ENCODE measurements at places on chromosomes 7 and 10.

GRCh38 chr7:130113887-130114286, 43.6 kb downstream of the KLHDC10 start:
- no peak for DNase-seq

DNA sequence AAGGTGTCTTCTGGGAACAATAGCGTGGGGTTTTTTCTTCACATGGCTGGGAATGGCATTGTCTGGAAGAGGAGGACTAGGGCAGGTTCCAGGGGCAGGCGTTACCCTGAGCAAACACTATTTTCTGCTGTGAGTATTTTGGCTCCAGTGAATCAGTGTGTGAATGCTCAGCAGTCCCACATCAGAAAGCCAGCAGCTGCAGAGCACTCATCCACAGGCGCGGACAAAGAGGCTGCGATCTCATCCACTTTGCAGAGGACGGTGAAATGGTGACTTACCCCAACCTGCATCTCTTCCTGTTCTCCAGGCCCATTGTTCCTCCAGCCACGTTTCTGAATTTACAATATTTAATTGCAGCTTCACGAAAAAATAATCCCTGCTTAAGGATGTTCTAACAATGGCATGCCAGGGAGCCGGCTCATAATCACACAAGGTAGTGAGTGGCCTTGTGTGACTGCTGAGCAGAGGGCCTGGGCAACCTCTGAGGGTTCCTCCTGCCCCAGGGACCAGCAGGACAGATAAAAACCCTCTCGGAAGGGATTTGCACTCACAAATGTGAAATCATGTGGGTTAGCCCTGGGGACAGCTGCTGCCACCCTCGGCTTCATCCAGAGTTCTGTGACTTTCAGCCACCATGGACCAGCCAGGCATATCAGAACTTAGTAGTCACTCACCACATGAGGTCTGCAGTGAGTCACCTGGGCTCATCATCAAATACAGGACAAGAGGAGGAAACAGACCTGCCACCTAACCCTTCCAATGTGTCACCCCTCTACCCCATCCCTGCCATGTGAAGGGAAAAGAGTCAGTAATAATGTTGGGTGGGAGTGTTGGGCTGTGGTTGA, 65.0 kb upstream of the EN2 start:
- no peak for DNase-seq

GRCh38 chr7:78066599-78066998, 268.0 kb downstream of the PHTF2 start:
- DNase-seq = no peak

- DNase-seq = no peak
These were observed 47.2 kb upstream of the AGBL3 start for GRCh38 chr7:134939136-134939535.

- no peak for DNase-seq
These were observed 7.1 kb upstream of the RBM20 start for GRCh38 chr10:110636932-110637557.

DNA sequence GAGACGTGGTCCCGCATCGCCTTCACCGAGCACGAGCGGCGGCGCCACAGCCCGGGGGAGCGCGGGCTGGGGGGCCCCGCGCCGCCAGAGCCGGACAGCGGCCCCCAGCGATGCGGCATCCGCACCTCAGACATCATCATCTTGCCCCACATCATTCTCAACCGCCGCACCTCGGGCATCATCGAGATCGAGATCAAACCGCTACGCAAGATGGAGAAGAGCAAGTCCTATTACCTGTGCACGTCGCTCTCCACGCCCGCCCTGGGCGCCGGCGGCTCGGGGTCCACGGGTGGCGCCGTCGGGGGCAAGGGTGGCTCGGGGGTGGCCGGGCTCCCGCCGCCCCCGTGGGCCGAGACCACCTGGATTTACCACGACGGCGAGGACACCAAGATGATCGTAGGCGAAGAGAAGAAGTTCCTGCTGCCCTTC, 737 bp downstream of the CNNM2 start:
- no peak for DNase-seq

DNA sequence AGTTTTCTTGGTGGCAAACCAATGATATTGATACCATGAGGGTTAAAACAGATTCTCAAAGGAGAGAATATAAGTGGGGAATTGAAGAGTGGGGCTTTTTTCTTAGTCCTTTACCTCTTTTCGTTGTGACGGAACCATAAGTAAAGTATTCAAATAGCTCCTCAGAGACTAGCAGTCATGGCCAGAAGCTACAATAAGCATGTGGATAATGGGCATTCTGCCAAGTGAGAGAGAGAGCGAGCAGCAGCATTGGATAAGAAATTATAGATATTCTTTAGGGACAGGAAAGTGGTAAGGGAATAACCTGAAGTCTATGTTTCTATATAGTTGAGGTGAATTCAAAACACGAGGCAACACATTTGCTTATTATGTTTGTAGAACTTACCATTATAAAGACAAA, 235.1 kb downstream of the SEMA3E start:
- DNase-seq = no peak

DNA sequence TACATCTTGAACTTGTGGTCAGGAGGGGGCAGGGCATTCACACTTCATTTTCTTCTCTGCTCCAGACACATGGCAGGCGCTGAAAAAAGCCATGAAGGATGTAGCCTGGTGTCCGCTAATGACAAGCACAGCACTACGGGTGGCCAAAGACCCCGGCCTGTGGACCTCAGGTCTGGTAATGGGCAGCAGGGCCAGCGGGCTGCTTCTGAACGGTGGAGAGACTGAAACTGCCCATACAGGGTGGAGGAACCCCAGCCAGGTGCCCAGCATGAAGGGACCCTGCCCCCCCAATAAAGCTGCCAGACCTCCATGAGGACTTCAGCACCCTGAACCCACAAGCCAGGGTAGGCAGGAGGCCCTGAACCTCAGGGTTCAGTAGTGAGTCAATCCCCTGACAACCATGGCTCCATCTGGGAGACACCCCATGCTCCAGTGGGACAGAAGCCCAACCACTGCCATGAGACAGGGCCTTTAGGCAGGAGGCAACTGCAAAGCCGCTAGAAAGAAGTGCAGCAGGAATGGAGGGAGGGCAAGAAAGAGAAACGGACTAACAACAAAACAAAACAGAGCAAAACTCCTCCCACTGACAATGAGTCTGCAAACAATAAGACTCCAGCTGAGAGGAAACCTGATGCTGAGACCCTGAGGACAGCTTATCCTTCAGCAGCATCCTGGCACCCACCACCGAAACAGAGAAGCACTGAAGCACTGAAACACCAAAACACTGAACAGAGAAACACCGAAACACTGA, 140.2 kb upstream of the PPP2R2D start:
- no peak for DNase-seq

DNA sequence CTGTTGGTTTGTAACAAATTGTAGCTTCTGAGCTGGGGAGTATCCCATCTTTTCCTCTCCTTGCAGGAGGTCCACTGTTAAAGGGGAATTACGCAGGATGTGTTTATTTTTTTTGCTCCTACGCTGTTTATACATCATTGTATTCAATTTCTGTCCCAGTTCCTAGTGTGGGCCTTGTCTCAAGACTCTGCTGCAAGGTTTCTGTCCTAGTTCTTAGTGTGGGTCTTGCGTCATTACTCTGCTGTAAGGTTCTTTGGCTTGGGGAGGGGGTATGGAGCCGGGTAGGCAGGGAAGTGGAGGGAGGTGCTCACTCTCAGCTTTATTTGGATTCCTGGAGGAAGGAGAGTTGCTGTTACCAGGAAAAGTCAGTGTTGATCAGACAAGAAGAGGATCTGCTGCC, 64.0 kb upstream of the TRIM8 start:
- DNase-seq = no peak

DNA sequence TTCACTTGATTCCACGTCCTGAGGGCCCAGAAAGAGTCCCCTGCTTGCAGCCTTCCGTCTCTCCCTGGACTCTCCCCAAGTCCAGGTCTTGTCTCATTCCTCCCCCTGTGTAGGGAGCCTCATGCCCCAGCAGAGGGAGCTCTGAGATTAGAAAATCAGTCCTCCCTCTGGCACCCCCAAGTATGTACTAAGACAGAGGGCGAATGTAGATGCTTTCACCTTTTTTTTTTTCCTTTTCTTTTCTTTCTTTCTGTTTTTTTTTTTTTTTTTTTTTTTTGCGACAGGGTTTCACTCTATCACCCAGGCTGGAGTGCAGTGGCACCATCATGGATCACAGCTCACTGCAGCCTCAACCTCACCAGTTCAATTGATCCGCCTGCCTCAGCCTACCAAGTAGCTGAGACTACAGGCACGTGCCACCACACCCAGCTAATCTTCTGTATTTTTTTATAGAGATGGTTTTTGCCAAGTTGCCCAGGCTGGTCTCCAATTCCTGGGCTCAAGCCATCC, 10.3 kb downstream of the SFXN3 start:
- peak; percentile 64 for DNase-seq

- DNase-seq = no peak
These were observed 23.5 kb upstream of the MEOX2 start for GRCh38 chr7:15709978-15710377.

GRCh38 chr10:72885953-72886352, 7.6 kb upstream of the OIT3 start:
- no peak for DNase-seq

DNA sequence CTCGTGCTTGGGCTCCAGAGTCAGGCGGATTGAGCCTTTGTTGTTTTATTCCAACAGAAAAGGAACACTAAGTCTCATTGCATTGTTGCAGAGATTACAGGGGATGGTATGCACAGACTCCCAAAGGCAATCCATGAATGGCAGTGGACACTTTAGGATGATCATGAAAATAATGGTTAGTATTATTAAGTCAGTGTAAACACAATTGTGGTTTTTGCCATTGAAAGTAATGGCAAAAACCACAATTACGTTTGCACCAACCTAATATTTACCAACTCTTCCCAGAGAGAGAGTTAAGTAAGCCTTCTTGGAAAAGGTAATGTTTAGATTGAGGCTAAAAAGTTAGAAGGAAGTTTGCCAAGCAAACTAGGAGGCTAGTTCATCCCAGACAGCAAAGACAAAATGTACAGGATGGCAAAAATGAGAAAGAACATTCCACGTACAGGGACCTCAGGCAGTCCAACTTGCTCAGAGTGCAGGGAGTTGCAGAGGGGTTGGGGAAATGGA, 72.9 kb upstream of the AMPH start:
- DNase-seq = no peak

- no peak for DNase-seq
These were observed 235.9 kb downstream of the SLC25A13 start for GRCh38 chr7:96085953-96086352.

GRCh38 chr7:12731775-12732174, 44.3 kb downstream of the ARL4A start:
- DNase-seq = no peak

- DNase-seq = no peak
These were observed 58.3 kb downstream of the DPYSL4 start for GRCh38 chr10:132245056-132245455.

GRCh38 chr7:42720012-42720411, 191.9 kb downstream of the C7orf25 start:
- DNase-seq = no peak

GRCh38 chr7:90933984-90934383, 330.2 kb upstream of the FZD1 start:
- DNase-seq = no peak

DNA sequence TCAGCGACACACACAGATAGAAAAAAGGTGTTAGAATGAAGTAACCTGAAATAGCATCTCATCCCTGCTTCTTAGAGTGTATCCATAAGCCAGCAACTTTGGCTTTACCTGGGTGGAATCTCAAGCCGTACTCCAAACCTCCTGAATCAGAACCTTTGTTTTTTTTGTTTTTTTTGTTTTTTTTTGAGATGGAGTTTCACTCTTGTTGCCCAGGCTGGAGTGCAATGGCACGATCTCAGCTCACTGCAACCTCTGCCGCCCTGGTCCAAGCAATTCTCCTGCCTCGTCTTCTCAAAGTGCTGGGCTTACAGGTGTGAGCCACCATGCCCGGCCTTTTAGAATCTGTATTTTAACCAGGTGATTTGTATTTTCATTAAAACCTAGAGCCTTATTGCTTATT, 9.0 kb downstream of the NRBF2 start:
- no peak for DNase-seq

GRCh38 chr7:918118-918425, 36.4 kb downstream of the ADAP1 start:
- DNase-seq = no peak

- DNase-seq = peak; percentile 64
These were observed 8.0 kb downstream of the RSU1 start for GRCh38 chr10:16809074-16809718.

- no peak for DNase-seq
These were observed 19.7 kb upstream of the LAMB4 start for GRCh38 chr7:108149908-108150307.

GRCh38 chr7:261341-262250, 28.4 kb upstream of the FOXL3 start:
- DNase-seq = no peak

- no peak for DNase-seq
These were observed 132.9 kb downstream of the ATXN7L1 start for GRCh38 chr7:105743351-105744090.

GRCh38 chr10:48939790-48940325, at the start of gene LRRC18:
Gene LRRC18 (minus strand): TSS chr10:48939840. CDS start chr10:48914155, 25,685 bp downstream.
- no peak for DNase-seq

DNA sequence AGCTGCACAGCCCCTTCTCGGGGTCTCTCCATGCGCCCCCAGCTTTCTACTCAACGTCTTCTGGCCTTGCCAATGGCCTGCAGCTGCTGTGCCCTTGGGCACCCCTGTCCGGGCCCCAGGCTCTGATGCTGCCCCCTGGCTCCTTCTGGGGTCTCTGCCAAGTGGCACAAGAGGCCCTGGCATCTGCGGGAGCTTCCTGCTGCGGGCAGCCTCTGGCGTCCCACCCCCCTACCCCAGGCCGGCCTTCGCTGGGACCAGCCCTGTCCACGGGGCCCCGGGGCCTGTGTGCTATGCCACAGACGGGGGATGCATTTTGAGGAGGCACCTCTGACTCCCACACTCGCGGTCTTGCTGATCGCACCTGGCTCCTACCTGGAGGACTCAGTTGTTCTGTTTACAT, 2.3 kb downstream of the VENTX start:
- no peak for DNase-seq

DNA sequence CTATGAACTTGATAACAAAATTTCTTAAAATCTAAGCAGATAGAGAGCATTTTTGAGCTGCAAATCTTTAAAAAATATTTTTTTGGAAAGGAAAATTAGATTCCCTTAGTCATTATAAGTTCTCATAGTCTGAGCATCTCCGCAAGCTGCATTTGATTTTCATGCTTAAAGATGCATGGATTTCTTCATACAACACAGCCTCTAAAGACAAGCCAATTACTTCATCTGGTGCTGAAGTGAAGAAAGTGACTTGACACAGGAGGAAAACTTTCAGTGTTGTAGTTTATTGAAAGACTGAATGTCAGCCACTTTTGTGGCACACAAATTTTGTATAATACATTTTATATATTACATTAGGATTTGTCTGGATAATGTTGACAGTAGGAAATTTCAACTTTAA, 22.5 kb downstream of the SEMA3D start:
- DNase-seq = no peak

GRCh38 chr7:150736864-150737263, 354 bp upstream of the GIMAP5 start:
- DNase-seq = no peak
